ENCODE measurements at places on chromosomes 7 and 10.

DNA sequence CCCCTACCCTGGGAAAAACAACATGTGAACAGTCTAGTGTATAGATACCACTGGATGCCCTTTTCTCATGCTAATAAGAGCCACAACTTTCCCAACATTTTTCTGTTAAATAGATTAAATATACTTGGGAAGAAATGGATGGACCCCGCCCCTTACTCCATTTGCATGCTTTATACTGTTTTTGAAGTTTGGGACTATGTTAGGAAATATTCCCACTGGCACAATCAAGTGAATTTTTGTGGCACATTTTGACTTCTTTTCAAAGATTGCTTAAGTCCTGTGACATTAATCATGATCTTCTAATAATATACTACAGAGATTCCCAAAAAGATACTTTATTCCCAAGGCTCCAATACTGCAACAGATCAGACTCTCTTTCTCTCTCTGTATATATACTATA lies 216.6 kb downstream of the TWIST1 start:
- no peak for DNase-seq

- DNase-seq, result no peak
These were observed 108.6 kb upstream of the KCNMA1 start for GRCh38 chr10:77746047-77746707.

DNA sequence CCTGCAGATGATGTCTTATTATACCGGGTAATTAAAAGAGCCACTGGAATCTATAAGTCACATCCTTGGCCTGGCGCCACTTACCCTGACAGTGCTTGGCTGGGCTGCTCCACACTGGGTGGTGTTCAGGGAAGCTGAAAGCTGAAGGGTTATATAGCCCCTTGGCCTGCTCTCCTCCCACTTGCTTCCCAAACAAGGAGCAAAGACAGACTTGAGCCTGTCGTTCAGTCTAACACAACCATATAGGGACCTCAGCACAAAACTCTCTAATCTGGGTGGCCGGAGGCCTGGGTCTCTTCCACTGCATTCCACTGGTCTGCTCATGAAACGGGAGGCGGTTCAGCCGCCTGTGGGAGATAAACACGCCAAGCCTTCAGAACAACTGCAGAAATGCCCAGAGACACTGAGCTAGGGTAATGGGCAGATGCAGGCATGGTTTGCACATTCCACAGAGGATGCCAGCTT lies at the start of gene ACTA2:
TSS of gene ACTA2 (minus strand) at position 127 of the 465 bp plus-strand sequence. CDS start 3,843 bp downstream, outside the sequence.
- DNase-seq, result peak; percentile 65

DNA sequence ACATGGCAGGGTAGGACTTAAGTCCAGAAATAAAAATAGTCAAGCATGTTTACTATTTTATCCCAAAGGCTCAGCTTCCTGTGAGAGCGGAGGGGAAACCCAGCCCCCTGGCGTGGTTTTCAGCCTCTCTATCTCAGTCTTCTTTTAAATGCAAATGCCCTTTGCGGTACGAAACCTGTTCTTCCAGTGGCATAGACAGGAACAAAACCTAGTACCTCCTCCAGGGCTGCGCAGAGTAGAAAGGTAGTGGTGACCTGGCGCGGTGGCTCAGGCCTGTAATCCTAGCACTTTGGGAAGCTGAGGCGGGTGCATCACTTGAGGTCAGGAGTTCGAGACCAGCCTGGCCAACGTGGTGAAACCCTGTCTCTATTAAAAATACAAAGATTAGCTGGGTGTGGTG lies 181.3 kb upstream of the FOXK1 start:
- DNase-seq, result no peak

DNA sequence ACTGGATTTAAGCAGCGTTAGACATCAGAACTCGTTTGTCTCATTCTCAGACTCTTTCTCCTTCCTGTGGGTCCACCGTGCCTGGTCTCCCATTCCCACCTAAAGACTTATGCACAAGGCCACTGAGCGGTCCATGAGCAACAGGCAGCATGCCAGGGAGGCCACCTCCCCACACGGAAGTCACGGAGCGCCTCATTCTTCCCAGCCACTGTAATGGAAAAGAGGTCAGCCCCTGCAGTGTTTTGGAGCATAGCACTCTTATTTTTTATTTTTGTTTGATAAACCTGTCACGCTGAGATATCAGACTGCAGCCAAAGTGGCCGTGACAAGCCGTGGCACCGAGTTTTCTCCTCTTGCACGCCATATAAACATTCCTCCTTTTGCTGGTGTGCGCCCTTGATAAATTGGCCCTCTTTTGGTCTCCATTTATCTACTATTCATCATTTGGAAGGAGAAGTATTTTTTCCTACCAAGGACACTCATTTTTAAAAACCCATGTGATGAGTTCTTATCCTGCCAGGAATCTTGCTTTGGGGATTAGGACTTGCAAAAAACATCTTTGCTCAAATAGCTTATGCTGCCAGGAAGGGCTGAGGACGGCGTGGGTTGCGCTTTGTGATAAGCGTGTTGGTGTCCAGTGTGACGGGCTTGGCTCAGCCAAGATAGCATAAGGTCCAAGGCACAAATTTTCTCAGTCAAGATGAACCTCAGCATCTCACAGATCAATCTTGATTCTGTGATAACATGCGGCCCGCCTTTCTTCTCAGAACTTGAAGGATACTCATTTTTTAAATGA lies 206.0 kb downstream of the CCDC3 start:
- no peak for DNase-seq

DNA sequence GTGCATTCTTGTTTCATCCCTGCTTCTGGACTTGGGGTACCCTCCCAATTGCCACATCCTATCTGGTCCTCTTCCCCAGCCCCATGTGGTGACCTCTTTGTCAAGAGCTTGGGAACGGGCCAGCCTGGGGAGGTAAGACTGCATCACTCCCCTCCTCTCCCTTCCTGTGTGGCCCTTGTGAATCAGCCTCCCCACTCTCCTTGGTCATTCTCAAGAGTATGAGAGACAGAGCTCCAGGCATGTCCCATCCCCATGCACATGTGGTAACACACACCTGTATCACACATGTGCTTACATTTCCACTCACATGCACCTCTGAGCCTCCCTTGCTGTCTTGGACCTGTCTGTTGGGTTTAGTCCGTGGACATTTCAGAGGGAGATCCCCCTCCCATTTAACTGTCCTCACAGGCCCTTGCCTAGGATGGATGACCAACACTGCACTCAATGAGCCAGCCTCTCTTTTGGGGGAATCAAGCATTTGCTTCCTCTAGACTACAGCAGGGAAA lies 2.6 kb downstream of the MRPL43 start:
- no peak for DNase-seq

GRCh38 chr7:25382869-25383268 lies 154.6 kb upstream of the NPVF start:
- DNase-seq, result no peak

GRCh38 chr7:30721211-30721610 lies 30.7 kb upstream of the INMT start:
- DNase-seq, result no peak

DNA sequence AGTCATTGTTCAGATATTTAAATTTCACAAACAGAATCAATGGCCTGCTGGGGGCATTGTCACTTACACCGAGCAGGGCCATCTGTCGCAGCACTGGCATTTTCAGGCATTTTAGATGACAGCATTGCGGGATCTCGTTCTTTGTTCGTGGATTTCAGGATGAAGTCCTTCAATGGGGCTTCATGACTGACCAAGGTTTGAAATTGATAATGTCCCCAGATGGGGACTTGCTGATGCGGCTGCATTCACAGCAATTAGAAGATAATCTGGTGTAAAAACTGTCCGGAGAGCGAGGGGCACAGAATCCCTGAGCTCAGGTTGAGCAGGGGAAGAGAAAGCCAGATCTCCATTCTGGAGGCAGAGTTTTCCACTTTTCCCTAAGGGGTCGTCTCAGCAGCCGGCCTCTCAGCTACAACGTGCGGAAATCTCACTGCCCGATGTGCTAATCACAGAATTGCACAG lies 1.9 kb upstream of the C7orf33 start:
- no peak for DNase-seq

DNA sequence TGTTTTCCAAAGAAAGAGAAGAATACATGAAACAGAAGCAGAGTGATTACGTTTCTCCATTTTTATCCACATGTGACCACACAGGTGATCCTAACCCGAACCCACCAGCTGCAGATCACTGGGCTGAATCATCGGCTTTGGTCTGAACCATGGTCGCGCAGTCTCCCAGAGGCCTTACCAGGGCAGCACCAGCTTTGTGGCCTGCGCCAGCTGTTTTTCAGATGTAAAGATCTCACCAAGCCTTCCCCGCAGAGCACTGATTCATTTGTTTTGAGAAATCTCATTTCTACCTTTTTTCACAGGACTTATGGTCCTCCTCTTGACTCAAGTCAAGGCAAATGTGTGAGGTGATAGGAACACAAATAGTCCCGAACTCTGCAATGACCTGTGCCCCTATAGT lies 207.0 kb upstream of the PPP2R2D start:
- DNase-seq, result no peak

DNA sequence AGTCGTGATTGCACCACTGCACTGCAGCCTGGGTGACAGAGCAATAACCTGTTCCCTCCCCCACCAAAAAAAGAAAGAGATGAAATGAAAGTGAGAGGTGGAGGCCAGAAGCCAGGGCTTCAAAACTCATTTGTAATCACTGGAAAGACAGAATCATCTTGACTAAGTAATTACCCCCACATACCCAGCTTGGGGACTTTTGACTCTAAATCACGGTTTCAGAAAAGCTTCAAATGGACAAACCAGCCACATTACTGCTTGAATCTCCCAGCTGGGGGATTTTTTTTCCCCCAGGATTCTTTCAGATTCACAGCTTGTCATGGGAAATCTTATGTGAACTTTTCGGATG lies 361.0 kb downstream of the FRMD4A start:
- DNase-seq, result no peak

GRCh38 chr10:10613656-10614244 lies 403.9 kb upstream of the CELF2 start:
- DNase-seq, result peak; percentile 11

GRCh38 chr7:113087071-113087998 lies 708 bp upstream of the GPR85 start:
- DNase-seq, result peak; percentile 76

- DNase-seq, result no peak
These were observed 362.8 kb upstream of the MBL2 start for GRCh38 chr10:53135213-53135896.

DNA sequence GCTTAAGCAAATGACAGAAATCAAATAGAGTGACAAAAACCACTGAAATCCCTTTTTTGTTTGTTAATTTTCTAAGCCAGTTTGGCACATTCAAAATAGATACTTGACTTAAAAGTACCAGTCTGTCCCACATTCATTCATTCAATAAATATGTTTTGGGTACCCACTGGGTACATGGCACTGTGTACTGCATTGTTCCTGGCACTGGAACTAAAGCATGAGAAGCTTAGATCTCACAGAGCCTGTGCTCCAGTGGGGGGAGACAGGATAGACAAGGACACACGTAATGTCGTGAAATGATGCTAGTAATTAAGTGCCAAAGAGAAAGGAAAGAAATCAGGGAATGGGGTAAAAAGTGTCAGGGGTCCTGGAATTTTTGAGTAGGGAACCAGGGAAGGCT lies 13.0 kb downstream of the MTURN start:
- DNase-seq, result no peak

DNA sequence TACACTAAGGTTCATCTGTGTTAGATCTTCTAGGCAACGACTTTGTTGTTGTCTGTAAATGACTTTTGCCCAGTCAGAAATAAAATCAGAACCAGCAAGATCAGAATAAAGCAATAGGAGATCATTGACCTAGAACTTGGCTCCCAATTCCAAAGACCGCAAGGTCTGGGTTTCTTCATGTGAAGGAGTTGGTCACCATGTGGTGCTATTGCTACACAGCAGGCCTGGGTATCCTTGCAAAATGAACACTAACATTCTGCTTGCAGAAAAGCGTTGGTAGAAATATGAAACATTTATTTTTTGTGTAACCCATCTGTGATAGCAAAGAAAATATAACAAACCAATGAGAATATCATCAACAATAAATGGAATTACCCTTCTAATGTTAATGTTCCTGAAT lies 831.0 kb downstream of the NXPH1 start:
- DNase-seq, result no peak

GRCh38 chr7:122136078-122136477 lies 8.0 kb downstream of the AASS start:
- no peak for DNase-seq
